ENCODE measurements at places on chromosomes 1 and 21.
A peak's percentile ranks its signal among the peaks of the same experiment; 100 is the strongest.

DNA sequence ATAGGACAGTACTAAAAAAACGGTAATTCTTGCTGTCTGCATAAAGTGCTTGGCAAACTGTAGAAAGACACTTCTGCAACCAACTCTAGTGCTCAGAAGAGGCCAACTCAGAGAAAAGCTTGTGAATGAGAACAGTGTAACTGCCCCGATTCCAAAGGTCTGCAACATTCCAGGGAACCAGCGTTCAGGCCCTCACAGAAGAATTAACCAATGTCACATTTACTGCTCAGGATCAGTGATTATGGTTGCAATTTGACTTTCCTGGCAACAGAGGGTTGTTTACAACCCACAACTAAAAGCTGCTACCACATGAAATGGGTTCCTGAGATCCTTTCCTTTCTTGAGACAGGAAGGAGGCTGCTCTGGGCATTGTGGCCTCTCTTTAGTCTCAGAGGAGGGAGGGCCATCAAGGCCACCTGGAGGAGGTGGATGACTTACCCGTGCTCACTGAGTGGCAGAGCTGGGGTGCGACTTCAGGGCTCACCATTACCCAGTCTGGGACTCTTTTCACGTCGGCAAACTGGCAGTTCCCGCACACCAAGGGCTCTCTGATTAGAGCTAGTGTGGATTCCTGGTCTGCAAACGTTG lies 15.3 kb downstream of the SRSF4 start:
- DNase-seq: no peak

GRCh38 chr1:9687120-9687873 lies 35.8 kb downstream of the PIK3CD start:
- DNase-seq: peak; percentile 65

DNA sequence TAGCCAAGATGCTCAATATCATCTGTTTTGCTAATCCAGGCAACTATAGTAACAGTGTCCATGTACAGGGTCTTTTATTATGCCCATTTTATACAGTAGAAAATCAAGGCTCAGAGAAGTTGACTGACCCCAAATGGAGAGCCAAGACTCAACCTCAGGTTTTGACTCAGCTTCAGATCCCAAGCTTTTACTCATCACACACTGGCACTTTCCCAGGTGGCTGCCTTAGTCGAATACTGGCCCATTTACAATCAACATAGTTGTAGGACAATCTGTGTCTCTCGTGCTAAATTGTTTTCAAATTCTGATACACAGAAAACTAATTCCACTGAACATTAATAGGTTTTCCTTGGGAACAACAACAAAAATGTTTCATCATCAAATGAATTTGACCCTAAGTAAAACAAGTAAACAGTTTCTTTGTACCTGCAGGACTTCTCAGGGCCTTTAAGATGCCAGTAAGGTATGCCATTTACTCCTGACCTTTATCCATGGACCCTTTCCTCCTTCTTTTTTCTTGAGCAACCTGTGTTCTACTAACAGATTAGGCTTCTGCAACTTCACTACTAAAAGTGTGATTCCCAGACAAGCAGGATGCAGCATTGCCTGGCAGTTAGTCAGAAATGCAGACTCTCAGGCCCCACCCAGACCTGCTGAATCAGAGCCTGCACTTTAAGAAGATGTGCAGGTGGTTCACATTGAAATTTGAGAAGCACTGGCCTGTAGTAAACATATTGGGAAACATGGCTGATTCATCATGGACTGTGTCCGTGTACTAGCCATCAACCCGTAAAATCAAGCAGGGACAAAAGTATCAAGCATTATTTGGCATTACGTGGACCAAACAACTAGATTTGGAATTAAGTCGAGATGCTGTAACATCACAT lies 128.8 kb downstream of the RRAGC start:
- DNase-seq: no peak

DNA sequence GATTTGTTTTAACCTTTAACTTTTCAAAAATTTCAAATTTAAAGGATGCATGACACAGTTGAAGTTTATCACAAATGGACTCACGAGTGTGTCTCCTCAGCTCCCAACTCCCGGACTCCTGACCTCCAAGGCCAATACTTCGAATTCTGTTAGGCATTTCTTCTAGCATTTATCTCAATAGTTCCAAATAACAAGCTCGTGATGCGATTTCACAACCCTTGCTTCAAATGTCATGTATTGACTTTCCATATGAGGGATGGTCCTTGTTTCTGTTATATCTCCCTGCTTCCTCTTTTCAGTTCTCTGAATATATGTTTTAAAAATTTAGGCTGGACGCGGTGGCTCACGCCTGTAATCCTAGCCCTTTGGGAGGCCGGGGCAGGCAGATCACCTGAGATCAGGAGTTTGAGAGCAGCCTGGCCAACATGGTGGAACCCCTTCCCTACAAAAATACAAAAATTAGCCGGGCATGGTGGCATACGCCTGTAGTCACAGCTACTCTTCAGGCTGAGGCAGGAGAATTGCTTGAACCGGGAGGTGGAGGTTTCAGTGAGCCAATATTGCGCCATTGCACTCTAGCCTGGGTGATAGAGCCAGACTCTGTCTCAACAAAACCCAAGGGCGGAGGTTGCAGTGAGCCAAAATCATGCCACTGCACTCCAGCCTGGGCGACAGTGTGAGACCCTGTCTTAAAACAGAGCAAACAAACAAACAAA lies 52.0 kb upstream of the TINAGL1 start:
- no peak for DNase-seq

DNA sequence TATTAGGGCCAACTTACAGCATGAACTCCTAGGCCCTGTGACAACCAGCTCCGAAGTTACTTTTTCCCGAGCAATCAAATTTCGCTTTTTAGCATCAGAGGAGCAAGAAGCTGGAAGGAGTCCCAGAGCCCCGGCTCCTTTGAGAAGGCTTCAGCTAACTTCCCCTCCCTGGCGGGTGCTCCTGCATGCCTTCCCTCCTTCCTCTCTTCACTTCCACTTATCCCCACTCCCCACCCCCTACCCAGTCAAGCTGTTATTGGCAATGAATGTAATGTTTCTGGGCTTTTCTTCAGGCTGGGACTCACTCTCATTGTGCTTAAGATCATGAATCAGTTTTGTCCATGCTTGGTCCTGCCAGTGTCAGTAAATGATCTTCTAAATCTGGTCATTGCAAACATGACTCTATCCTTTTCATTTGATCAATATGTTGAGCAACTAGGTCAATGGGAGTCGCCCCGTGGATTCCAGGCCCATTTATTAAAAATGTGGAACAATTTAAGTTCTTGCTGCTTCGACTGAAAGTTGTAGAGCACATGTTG lies 94.5 kb upstream of the TSPAN2 start:
- DNase-seq: no peak

GRCh38 chr1:74869702-74870101 lies 136.8 kb downstream of the TYW3 start:
- DNase-seq: no peak

All from activated CD8-positive, alpha-beta memory T cell treated with anti-CD3 and anti-CD28 coated beads for 4 hours (primary cell).